ENCODE measurements at places on chromosomes 12 and 14.

GRCh38 chr12:27965411-27965810, 7.1 kb downstream of the PTHLH start:
- DNase-seq: no peak

DNA sequence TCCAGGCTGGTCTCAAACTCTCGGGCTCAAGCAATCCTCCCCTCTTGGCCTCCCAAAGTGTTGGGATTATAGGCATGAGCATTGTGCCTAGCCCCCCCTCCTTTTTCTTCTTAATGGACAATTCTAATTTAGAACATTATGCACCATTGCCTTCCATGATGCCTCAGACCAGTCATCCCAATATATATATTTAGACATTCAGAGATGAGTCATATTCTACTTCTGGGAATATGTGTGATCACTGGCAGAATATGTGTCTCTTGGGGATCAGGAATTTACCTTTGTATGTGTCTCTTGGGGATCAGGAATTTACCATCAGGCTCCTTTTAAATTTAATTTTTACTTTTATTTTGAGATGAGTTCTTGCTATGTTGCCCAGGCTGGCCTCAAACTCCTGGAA, 7.5 kb upstream of the CCDC177 start:
- DNase-seq: no peak

DNA sequence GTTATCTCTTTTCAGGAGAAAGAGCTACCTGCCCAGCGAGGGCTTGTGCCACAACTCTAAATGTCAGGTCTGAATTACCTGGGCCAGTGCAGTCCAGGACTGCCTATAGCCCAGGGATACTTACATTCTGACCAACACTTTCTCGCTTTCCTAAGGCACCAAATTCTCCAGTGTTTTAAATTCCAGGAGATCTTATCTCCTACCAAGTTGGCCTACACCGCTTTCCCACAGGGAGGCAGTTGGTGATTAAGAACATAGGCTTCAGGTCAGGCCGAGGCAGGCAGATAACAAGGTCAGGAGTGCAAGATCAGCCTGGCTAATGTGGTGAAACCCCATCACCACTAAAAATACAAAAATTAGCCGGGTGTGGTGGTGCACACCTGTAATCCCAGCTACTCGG, 41.1 kb downstream of the RPS29 start:
- DNase-seq: no peak

GRCh38 chr12:89501793-89502192, 22.8 kb downstream of the GALNT4 start:
- DNase-seq: no peak

DNA sequence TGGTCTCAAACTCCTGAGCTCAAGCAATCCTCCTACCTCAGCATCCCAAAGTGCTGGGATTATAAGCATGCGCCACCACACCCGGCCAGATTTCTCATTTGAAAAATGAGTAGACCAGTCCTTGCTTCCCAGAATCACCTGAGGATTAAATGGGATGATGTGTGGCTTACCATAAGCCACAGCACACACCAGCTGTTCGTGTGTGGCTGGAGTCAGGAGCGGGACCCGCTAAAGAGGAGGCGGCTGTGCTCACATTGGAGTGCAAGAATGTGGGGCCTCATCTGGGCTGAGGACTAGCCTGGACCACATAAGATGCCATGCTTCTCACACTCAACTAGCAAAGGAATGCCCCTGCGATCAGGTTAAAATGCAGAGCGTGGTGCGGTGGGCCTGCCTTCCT, 6.7 kb upstream of the ALDH2 start:
- DNase-seq: no peak

Measured in NCI-H1092 (cell line).